Activated naive CD8-positive, alpha-beta T cell treated with anti-CD3 and anti-CD28 coated beads for 36 hours (primary cell): ENCODE measurements at places on chromosomes 16 and 17. TPM values are rescaled to one million over a fixed set of nuclear protein-coding genes. Genes with fewer than 3 reads are reported as not detected.
A peak's percentile ranks its signal among the peaks of the same experiment; 100 is the strongest.

Gene VMO1
- not detected for total RNA-seq

Gene TBKBP1
- total RNA-seq: 11.7 TPM

Gene C1QTNF8
- total RNA-seq: not detected

Gene STRADA
- total RNA-seq: 40.9 TPM

Gene CCL3
- 52.7 TPM for total RNA-seq

Gene BOLA2
- 12.1 TPM for total RNA-seq

Gene KCNH4
- total RNA-seq: 0.39 TPM

Gene NOD2
- total RNA-seq: 1.2 TPM

Gene SOX15
- 0.35 TPM for total RNA-seq

Gene CRYM
- not detected for total RNA-seq

Gene TANGO6
- total RNA-seq: 30.5 TPM

Gene SLC5A11
- 0.10 TPM for total RNA-seq

Gene TPSG1
- not detected for total RNA-seq

Gene HOXB5
- total RNA-seq: not detected

Gene CCL15
- total RNA-seq: not detected

Gene TOM1L1
- total RNA-seq: 0.74 TPM

Gene PRAC2
- not detected for total RNA-seq

Gene MPP3
- 0.80 TPM for total RNA-seq

Gene TSPAN10
- total RNA-seq: 0.26 TPM

Gene AKAP10
- total RNA-seq: 27.5 TPM

DNA sequence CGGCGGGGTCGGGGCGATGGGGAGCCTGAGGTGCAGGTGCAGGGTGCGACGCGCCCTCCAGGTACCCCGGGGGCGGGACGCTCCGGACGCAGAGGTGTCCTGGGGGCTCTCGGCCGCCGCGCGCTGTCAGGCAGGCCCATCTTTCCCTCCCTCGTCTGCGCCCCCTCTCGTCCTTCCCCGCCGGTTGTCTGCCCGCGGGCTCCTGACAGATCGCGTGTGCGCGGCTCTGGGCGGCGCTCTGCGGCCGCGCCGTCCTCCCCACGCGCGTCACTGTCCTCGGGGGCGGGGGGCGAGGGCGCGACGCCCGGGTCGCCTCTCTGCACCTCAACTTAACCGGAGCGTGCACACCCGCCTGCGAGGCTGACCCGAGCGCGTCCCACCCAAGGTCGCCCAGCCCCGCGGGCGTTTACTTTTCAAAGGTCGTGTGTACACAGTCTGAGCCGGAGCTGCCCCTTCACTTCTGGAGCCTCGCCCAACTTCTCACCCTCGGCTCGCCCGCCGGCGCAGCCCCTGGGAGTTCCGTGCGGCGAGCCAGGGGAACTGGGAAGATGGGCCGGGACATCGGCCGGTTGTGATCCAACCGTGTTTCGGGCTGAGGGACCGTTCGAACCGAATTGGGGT lies 512 bp downstream of the AKAP1 start:
- peak; percentile 62 for DNase-seq

- DNase-seq: no peak
Observed at GRCh38 chr17:75611851-75612429, 21.3 kb upstream of the SMIM5 start.

DNA sequence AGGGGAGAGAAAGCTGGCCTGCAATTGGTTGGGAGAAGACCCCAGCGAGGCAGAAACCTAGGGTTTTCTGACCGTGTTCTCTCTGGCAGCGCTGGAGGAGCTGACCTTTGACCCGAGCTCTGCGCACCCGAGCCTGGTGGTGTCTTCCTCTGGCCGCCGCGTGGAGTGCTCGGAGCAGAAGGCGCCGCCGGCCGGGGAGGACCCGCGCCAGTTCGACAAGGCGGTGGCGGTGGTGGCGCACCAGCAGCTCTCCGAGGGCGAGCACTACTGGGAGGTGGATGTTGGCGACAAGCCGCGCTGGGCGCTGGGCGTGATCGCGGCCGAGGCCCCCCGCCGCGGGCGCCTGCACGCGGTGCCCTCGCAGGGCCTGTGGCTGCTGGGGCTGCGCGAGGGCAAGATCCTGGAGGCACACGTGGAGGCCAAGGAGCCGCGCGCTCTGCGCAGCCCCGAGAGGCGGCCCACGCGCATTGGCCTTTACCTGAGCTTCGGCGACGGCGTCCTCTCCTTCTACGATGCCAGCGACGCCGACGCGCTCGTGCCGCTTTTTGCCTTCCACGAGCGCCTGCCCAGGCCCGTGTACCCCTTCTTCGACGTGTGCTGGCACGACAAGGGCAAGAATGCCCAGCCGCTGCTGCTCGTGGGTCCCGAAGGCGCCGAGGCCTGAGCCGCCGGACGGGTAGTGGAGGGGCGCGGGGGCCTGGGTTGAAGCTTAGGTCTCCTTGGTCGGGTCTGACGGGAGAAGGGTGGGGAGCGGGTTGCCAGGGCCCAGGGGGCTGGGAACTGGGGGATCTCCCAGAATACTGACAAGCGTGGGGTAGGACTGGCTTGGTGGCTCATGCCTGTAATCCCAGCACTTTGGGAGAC lies 7.4 kb upstream of the PYDC1 start:
- DNase-seq: no peak

- DNase-seq: no peak
Observed at GRCh38 chr16:84098939-84099338, 17.8 kb downstream of the MBTPS1 start.

DNA sequence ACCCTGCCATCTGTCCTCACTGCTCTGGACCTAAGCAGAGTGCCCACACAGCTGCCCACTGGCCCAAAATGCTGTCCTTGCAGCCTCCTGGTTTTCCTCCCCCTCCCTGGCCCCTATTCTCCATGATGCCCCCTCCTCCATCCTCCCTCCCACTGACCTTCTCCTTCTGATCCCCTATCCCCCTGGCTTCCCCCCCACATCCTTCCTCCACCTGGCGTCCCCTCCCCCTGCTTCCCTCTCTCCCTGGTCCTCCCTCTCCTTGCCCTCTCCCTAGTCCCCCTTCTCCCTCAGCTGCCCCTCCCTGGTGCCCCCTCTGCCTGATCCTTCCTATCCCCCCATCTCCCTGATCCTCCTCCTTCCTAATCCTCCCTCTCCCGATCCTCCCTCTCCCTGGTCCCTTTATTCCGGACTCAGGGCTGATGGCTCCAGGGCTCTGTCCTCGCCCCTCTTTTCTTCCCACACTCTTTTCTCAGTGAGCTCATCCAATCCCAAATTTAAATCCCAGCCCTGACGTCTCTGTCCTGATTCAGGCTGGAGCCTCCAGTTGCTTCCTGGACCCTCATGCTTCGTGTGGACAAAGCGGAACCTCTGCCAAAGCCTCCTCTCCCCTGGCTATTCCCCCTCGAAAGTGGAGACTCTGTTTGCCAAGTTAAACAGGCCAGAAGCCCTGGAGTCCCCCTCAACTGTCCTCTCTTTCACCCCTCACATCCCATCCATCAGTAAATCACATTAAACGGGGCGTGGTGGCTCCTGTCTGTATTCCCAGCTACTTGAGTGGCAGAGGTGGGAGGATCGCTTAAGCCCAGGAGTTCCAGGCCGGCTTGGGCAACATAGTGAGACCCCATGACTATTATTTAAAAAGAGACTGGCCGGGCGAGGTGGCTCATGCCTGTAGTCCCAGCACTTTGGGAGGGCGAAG lies 18.1 kb upstream of the RHBDF2 start:
- DNase-seq: no peak

GRCh38 chr16:583815-584591 lies 5.9 kb upstream of the RAB40C start:
- DNase-seq: no peak

DNA sequence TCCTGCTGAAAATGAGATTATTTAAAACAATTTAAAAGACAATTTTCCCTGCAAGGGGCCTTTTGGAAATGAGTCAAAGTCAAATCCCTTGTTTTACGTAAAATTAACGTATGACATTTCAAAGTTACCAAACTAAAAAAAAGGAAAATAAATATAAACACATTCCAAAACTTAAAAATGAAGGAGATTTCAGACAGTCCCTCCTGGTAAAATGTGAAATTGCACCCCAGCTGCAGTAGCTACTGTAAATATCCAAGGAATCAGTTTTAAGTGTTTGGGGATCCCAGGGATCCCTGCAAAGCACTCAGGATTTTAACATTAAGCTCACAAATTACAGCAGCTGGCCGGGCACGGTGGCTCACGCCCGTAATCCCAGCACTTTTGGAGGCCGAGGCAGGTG lies 63.3 kb downstream of the NXN start:
- no peak for DNase-seq

DNA sequence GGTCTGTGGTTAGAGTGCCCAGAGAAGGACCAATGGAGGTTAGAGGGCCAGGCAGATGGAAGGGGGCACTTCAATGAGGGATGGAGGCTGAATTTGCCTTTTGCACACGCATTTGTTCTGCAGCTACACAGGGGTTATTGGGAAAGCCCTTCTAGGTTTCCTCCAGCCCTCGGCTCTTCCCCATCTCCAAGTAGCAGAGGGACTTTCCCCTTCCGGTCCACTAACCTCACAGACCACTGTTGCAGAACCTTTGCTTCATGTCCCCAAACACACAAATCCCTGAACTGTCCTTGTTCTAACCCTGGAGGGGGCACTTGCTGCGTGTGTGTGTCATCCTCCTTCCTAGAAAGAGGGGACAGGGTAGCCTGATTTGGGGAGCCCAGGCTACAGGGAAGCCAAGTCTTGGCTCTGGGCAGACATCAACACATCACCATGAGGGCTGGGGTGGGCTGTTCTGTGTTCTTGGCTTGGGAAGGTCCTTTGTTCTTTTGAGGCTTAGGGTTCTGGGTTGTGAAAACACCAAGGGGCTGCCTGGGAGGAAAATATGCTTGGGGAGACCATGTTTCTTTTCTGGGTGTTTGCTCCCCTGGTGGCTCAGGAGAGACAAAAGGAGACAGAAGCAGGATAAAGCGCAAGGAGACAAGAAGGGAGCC lies 7.3 kb upstream of the NR1D1 start:
- no peak for DNase-seq

GRCh38 chr17:49567871-49568694 lies 7.6 kb upstream of the NXPH3 start:
- DNase-seq: peak; percentile 83

DNA sequence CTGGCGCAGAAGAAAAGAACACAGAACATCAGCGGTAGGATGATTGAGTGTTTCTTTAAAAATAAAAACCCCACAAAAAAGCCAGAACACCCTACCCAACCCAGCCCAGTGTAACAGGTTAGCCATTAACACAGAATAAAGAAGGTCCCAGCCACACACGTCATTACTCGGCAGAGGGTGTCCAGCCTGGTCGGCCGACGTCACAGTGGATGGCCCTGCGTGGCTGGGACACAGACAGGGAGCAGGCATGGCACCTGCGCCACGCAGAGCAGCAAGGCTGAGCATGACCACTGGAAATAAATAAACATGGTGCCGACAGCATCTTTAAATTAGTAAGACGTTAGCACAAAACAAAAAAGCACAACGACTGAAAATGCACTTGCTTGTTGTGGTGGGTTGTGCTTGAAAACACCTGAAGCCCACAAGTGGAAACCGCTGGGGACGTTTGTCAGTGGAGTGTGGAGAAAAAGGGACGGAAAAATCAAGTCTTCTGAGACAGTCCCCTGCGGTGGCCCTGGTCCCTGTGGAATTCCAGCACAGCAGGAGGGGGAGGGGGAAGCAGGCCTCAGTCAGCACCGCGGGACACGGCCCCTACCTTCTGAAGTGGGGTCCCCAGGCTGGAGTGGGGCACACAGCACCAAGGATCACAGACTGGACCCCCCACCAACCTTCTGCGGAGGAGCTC lies 39.2 kb downstream of the SLC7A5 start:
- DNase-seq: no peak

- no peak for DNase-seq
Observed at GRCh38 chr17:17527534-17527933, 31.3 kb upstream of the RASD1 start.

GRCh38 chr16:13231365-13231764 lies 330.0 kb downstream of the SHISA9 start:
- DNase-seq: no peak

DNA sequence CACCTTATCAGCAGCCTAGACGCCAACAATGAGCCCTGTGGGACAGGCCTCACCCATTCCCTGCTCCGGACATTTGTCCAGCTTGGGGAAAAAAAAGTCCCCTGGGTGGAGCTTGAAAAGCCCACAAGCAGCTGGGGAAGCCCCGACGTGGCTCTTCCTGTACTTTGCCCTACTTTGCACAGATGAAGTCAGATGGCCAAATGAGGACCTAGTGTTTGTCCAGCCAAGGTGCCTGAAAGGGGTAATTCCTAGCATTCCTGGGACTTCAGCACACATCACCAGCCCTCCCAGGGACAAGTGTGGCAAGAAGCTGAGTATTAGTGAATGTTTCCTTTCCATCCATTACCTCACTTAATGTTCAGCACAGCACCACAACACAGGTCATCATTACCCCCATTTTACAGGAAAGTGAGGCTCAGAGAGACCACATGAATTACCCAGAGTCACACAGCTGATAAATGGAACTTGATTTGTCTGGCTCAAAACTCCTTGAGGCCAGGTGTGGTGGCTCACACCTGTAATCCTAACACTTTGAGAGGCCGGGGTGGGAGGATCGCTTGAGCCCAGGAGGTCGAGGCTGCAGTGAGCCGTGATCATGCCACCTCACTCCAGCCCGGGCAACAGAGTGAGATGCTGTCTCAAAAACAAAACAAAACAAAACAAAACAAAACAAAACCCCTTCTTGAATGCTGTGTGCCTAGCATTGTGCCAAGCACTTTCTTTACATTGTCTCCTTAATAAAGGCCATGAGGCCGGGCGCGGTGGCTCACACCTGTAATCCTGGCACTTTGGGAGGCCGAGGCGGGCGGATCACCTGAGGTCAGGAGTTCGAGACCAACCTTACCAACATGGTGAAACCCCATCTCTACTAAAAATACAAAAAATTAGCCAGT lies 19.9 kb upstream of the PLLP start:
- DNase-seq: no peak

DNA sequence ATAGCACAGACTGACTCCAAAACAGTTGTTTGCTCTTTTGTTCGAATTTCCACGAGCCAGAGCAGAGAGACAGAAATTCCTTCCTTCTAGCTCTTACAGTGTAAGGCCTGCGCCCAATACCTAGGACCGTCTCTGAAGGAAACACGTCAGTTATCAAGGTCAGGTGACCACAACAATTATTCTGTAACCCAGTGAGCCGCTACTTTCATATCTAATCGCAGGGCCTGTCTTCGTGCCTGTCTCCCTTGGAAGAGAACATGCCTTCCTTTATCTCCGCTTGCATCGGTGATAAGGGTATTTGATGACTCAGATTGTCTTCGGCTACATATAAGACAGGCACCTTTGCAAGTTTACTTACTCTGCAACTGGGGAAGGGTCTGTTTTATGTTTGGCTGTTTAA lies 288.0 kb downstream of the MAF start:
- DNase-seq: no peak

DNA sequence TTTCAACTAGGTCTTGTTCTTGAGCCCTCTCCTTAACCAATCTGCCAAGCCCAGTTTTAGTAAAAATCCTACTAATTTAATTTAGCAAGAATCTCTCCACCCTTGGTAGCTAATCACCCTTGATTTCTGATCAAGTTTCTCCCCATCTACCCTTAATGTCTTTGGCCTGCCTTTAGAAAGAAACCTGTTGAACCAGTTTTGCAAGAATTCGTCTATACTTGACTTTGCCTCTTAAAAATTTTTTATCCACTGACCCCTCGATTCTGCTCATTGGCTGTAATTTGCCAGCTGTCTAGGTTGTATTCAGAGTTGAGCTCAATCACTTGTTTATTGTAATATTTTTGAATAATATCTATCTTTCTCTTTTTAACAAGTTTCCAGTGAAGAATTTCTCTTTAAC lies 1138.5 kb downstream of the CDH11 start:
- no peak for DNase-seq
